RWPE1 (cell line): ENCODE measurements at places on chromosomes 3 and 15.

- DNase-seq, result peak; percentile 90
Measured at GRCh38 chr3:45182915-45183871, 37.0 kb upstream of the CDCP1 start.

GRCh38 chr3:126548556-126549466 is 9.9 kb downstream of the C3orf22 start:
- DNase-seq, result no peak

DNA sequence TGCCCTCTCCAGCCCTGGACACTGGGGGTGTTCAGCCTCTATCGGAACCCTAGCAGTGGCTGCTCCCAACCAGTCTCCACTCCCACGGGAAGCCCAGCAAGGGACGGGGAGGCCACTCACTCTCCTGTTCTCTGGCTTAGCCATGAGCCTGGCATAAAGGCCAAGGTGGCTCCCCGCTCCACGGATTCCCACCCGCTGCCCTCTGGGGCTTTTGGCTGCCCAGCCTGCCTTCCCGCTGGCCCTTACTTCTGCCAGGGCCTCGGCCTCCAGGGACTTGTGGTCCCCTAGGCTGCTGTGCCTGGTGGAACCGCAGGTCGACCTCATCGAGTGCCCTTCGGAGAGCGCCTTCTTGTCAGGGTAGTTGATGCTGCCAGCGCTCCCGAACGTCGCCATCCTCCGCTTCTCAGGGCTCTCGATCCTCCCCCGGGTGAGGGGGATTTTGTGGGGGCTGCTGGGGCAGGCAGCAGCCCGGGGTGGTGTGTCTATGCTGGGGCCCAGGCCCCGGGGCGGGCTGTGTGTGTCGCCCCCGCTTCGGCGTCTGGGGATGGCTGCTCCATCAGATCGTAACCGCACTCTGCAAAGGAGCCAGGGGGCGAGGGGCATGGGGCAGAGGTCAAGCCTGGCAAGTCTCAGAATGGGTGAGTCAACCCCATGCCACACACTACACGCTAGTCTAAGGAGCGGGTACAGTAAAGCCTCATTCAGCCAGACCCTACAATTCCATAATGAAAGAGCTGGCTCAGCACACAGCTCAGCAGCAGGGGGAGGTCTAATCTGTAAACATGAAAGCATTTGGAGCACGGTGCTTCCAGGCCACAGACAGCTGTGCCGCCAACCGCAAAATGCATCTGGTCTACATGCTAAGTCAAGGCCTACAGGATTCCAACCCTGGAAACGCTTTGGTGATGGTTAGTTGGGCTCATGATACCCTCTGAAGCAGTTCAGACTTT is 27.3 kb upstream of the RAD18 start:
- DNase-seq, result no peak

- DNase-seq, result no peak
Measured at GRCh38 chr3:73405853-73406252, 218.9 kb downstream of the PDZRN3 start.
